ENCODE measurements at places on chromosomes 1 and 21.

DNA sequence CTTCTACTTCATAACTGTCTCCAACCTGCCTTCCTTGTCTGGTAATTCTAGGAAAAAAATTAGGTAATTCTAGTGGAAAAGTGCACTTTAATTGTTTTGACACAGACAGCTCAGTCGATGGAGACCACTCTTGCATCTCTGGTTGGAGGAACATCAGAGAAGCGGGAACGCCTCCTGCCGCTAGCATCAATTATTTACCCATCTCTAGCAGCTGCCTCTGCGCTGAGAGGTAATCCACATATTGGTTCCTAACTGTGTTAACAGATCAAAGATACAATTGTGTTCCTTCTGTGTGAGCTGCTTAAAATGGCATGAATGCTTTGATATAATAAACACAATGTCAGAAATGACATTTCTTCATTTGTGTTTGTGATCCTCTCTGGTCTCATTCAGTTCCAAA is 33.3 kb downstream of the C2CD2 start:
- no peak for DNase-seq

DNA sequence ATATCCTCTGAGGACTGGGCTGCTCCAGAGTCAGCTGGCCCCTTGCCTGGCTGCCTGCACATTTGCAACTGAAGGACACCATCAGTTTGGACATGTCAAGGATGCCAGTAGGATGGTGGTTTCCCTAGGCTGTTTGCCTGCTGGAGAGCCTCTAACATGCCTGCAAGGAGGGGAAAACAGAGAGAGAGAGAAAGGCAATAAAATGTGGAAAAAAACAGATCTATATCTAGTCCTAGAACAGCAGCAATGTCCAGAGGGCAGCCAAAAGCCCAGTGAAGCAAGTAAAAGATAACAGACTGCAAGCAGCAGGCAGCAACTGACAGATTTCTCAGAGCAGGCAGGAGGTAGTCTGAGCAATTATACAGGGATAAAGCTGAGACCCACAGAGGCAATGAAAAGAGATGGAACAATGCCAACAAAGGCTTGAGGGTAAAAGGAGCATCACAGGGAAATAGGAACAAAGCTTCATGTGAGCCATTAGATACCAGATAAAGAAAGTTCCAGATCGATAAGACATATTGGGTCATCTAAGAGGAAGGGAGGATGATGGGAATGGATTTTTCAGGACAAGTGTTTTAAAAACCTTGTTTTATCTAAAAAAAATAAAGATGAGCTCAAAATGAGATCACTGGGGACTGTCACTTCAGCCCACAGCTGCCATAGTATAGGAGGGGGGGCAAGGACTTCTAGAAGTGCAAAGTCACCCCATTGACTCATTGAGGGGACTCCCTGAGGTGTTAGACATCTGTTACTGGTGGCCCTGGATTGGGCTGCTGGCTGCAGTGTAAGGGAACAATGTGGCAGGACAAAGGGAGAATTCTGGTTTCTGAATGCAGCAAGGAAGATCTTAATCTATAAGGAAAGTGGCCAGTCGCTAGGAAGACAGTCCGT is 38.6 kb upstream of the GADD45A start:
- no peak for DNase-seq

- DNase-seq = no peak
Measured at GRCh38 chr1:189150624-189151023, 1327.0 kb downstream of the BRINP3 start.

DNA sequence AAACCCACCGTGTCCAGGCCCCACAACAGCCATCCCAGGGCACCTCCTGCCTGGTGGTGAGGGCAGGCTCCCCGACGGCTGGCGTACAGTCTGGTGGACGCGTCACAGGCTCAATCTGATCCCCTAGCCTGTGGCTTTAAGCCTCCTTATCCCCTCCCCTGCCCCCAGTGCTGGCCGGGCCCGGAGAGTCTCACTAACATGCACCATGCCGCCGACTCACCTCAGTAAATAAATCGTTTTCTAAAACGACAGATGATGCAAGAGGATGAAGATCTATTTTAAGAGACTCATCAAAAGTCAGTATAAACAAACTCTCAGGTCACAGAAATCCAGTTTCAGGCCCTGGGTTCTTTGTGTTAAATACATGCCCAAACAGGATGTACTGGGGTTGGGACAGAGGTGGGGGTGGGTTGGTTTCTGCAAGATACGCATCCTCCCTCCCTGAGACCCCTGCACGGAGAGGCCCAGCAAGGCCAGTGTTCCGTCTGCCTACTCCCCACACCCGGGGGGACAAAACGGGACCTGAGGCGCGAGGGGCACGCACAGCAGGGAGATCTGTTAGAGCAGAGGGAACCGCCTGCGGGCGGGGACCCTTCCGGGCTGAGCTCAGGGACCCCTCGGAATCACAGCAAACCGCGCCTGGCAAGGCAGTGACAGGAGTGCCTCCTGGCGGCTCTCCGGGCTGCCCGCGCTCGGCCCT is 3.1 kb downstream of the PANK4 start:
- no peak for DNase-seq

- DNase-seq = no peak
Measured at GRCh38 chr1:26353976-26354820, at the start of gene CRYBG2. TSS of gene CRYBG2 (minus strand) at chr1:26354130. CDS start at chr1:26346657, 7,473 bp downstream.
